Endodermal cell (in vitro differentiated cells): ENCODE measurements at places on chromosomes 11 and 22.
A peak's percentile ranks its signal among the peaks of the same experiment; 100 is the strongest.

- no peak for DNase-seq
- no peak overlapping the region for H3K4me3 ChIP-seq
- no peak overlapping the region for H3K27ac ChIP-seq
- no peaks in the 10 kb centered on the region for H3K4me1 ChIP-seq
Measured at GRCh38 chr11:67111261-67111660, 7.8 kb upstream of the KDM2A start.

GRCh38 chr11:128908391-128909246 is 17.5 kb downstream of the KCNJ5 start:
- no peaks in the 10 kb centered on the region for H3K36me3 ChIP-seq
- H3K4me1 ChIP-seq = no peaks in the 10 kb centered on the region
- H3K27ac ChIP-seq = no peak overlapping the region

GRCh38 chr22:46156031-46156430 is 5.7 kb downstream of the PPARA start:
- DNase-seq = no peak
- no peaks in the 10 kb centered on the region for H3K36me3 ChIP-seq
- H3K27ac ChIP-seq = no peak overlapping the region
- no peak overlapping the region for H3K4me3 ChIP-seq
- peaks cover 16% of the 10 kb centered on the region for H3K27me3 ChIP-seq
- H3K4me1 ChIP-seq = peaks cover 3% of the 10 kb centered on the region

GRCh38 chr22:42816336-42816735 is 40.7 kb downstream of the ARFGAP3 start:
- no peaks in the 10 kb centered on the region for H3K4me1 ChIP-seq
- no peak for DNase-seq
- H3K27ac ChIP-seq = no peak overlapping the region
- no peak overlapping the region for H3K4me3 ChIP-seq

GRCh38 chr11:86810288-86810687 is 9.9 kb downstream of the PRSS23 start:
- DNase-seq = no peak
- H3K27ac ChIP-seq = no peak overlapping the region
- peaks cover 25% of the 10 kb centered on the region for H3K27me3 ChIP-seq
- H3K4me1 ChIP-seq = peaks cover 18% of the 10 kb centered on the region
- H3K36me3 ChIP-seq = no peaks in the 10 kb centered on the region

DNA sequence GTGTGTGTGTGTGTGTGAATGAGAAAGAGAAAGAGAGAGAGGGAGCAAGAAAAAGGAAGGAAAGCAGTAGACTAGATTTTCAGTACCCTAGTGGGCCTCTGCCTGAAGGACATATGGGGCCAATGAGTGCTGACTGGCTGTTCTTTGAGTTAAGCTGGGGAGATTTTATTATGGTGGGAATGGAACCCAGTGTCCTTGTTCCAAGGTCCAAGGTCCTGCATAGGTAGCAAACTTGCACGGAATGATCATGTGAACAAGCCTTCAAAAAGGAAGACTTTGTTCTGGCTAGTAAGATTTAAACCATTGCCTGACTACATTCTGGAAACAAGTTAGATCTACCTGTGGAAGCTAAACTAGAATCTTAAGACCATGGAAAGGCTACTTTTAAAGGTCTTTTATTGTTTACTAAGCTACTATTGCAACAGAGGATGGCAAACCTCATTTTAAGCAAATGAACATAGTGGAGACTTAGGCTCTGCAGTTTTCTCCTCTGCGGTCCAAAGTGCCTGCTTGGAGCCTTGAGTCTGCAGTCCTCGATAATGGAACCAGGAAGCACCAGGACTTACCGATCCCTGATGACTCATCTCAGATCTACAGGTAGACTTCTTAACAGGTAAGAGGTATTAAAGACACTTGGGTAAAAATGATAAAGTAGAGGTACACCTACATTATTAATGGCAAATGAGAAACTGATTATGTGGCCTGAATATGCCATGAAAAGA is 10.2 kb upstream of the GRAMD1B start:
- H3K27me3 ChIP-seq = peaks cover 28% of the 10 kb centered on the region
- H3K4me1 ChIP-seq = no peaks in the 10 kb centered on the region
- no peaks in the 10 kb centered on the region for H3K36me3 ChIP-seq
- no peak overlapping the region for H3K27ac ChIP-seq

- peak overlapping the region; percentile 82 for H3K4me3 ChIP-seq
- peak; percentile 75 for DNase-seq
- no peaks in the 10 kb centered on the region for H3K4me1 ChIP-seq
Measured at GRCh38 chr11:107859459-107860239, 1.1 kb upstream of the SLC35F2 start.

DNA sequence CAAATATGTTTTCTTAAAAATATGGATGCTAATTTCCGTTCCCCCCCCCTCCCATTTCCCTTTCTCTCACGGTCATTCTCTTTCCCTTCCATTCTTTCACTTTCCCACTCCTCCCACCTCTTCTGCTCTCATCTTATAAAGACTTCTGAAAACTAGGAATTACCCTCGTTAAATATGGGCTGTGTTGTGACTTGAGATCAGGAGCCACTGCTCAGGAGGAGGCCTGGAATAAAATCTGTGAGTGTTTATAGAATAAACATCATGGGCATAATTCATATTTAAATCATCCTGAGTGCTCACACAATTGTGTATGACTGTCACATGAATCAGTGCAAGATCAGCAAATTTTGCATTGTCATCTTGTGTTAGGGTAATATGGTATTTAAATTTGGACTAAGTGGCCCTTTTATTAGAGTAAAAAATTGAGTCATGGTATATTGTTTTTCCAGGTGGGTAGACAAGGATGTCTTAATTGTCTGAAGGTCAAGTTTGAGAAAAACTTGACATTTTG is 208.0 kb downstream of the DDX10 start:
- H3K36me3 ChIP-seq = no peaks in the 10 kb centered on the region
- no peak overlapping the region for H3K4me3 ChIP-seq
- no peak for DNase-seq
- H3K27ac ChIP-seq = no peak overlapping the region
- H3K27me3 ChIP-seq = no peaks in the 10 kb centered on the region

GRCh38 chr11:27208846-27209245 is 154.2 kb downstream of the CCDC34 start:
- no peak overlapping the region for H3K27ac ChIP-seq
- no peaks in the 10 kb centered on the region for H3K27me3 ChIP-seq
- peaks cover 30% of the 10 kb centered on the region for H3K4me1 ChIP-seq
- H3K4me3 ChIP-seq = no peak overlapping the region
- DNase-seq = no peak

- no peak for DNase-seq
- H3K4me3 ChIP-seq = no peak overlapping the region
- H3K27me3 ChIP-seq = no peaks in the 10 kb centered on the region
- no peaks in the 10 kb centered on the region for H3K36me3 ChIP-seq
Measured at GRCh38 chr22:32617271-32617670, 142.7 kb downstream of the FBXO7 start.

DNA sequence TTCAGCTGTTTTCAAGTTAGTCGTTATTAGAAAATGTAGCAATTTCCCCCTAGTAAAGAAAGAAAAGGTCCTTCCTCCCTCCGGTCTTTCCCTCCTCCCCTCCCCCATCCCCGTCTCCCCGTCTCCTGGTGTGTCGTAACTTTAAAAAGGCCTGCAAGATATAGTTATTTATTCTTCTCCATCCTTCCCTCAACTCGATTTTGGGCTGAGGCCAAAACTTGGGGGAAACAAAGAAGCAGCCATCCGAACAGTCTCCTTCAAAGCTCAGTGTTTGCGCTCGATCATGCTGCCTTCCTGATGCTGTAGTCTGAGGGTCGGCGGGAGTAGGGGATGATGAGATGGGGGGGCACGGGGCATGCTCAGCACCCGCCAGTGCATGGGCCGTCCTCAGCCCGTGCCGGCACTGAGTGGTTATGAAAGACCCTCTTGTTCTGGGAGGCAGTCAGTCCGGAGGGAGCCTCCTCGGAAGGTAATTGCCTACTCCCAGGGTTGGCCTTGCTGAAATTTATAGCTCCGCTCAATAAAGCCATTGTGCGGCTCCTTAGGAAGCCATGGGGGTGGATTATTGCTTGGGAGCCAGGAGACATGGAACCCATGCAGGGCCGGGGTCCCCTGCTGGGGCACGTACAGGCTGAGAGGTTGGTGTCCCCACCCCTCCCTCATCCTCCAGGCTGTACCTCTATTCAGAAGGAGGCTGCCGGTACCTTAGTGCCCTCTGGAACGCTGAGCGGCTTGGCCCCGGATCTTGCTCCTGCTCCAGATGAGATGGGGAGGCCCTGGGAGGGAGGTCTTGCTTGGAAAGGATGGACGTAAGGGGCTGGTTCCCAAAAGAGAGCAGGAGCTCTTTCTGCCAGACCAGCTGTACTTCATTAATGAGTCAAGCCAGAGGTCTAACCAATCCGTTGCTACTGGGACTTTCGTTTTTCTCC is 212.7 kb upstream of the CADM1 start:
- no peaks in the 10 kb centered on the region for H3K27me3 ChIP-seq
- DNase-seq = peak; percentile 34
- no peaks in the 10 kb centered on the region for H3K36me3 ChIP-seq
- H3K4me3 ChIP-seq = no peak overlapping the region
- peak overlapping the region; percentile 59 for H3K27ac ChIP-seq
- no peaks in the 10 kb centered on the region for H3K4me1 ChIP-seq

GRCh38 chr11:113189909-113190667 is 124.3 kb upstream of the TTC12 start:
- H3K36me3 ChIP-seq = no peaks in the 10 kb centered on the region
- H3K4me1 ChIP-seq = peaks cover 17% of the 10 kb centered on the region
- no peak overlapping the region for H3K27ac ChIP-seq
- no peaks in the 10 kb centered on the region for H3K27me3 ChIP-seq
- H3K4me3 ChIP-seq = no peak overlapping the region

GRCh38 chr11:62390722-62391121 is 28.1 kb upstream of the SCGB1A1 start:
- H3K4me1 ChIP-seq = peaks cover 6% of the 10 kb centered on the region
- no peak overlapping the region for H3K27ac ChIP-seq
- H3K4me3 ChIP-seq = no peak overlapping the region
- no peak for DNase-seq
- no peaks in the 10 kb centered on the region for H3K27me3 ChIP-seq

- no peak overlapping the region for H3K4me3 ChIP-seq
- no peaks in the 10 kb centered on the region for H3K36me3 ChIP-seq
- no peaks in the 10 kb centered on the region for H3K4me1 ChIP-seq
- no peak overlapping the region for H3K27ac ChIP-seq
Measured at GRCh38 chr11:95264881-95265280, 33.9 kb upstream of the SESN3 start.

DNA sequence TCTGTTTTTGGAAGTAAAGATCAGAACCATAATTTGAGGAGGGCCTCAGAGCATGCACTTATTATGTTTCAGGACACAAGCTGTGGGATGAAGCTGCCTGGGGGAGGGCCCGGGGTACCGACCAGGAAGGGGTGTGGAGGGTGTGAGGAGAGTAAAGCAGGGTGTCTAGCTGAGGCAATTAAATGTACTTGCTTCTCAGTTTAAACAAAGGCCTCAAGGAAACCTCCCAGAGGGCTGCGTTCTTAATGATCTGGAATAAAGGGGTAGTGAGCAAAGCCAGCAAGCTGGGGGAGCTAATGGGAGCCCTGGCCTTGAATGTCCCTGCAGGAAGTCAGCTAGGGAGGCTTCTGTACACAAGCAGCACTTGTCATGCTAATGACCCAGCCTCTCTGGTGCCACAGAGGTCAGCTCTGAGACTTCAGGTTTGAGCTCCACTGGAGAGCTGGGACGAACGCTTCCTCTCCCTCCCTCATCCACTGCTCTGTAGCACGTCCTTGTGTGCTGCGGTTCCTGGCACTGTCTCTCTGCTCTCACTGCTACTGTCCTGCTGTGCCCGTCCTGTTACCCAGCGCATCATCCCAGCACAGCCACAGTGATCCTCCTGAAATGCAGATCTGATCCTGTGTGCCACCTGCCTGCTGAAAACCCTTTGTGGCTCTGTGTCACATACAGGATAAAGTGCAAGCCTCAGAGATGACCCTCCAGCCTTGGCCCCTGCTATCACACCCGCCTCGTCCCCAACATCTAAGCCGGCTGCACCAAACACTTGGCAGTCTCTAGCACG is 159.7 kb downstream of the DBX1 start:
- H3K27ac ChIP-seq = peak overlapping the region; percentile 22
- H3K4me1 ChIP-seq = peaks cover 11% of the 10 kb centered on the region
- no peaks in the 10 kb centered on the region for H3K27me3 ChIP-seq

GRCh38 chr11:2954263-2954662 is 25.0 kb upstream of the PHLDA2 start:
- peaks cover 99% of the 10 kb centered on the region for H3K36me3 ChIP-seq
- no peak overlapping the region for H3K4me3 ChIP-seq
- H3K4me1 ChIP-seq = no peaks in the 10 kb centered on the region
